ENCODE measurements at places on chromosomes 2 and 18.

GRCh38 chr2:12168791-12169388 lies 422.5 kb downstream of the LPIN1 start:
- peak; percentile 54 for DNase-seq

- DNase-seq: no peak
These were observed 4.7 kb downstream of the DGKD start for GRCh38 chr2:233358947-233359346.

GRCh38 chr2:109644571-109645275 lies 30.6 kb downstream of the SOWAHC start:
- peak; percentile 19 for DNase-seq

DNA sequence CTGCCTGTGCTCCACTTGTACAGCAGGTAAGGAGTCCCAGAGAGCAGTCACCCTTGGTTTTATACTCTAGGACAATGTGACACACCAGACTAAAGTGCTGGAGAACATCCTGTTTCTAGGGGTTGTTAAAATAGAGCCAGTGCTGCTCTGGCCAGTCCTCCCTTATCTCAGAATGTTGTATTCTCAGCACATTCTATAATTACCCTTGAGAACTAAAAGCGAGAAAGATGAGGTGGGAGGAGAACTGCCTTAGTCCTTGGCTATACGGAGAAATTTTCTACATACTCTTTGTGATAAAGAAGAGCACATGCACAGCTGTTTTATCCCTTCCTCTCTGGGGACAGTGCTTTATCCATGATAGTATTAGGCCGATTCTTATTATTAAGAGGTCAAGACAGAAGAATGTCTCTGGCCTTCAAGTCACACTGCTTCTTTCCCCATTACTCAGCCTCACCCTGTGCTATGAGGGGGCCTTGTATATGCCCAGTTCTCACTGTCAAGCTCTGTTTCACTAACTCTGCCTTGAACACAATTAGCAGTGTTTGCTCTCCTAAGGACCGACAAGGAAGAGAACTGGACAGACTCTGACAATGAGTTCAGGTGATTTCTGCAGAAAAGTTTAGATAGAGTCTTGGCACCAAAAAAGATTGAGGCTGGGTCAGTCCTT lies 385.8 kb downstream of the TRIB2 start:
- no peak for DNase-seq

DNA sequence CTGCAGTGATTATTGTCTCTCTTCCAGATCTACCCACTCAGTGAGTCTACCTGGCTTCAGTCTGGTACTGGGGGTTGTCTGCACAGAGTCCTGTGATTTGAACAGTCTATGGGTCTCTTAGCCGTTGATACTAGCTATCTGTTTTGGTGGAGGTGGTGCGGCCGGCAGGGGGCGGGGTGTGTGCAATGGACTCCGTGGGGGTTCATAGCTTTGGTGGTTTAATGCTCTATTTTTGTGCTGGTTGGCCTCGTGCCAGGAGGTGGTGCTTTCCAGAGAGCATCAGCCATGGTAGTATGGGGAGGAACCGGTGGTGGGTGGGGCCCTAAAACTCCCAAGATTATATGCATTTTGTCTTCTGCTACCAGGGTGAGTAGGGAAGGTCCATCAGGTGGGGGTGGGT lies 1120.1 kb upstream of the FAM98A start:
- no peak for DNase-seq

Measured in kidney tubule cell (primary cell).